ENCODE measurements at places on chromosomes 11 and 22. TPM values are rescaled to one million over a fixed set of nuclear protein-coding genes. Genes with fewer than 3 reads are reported as not detected.

DNA sequence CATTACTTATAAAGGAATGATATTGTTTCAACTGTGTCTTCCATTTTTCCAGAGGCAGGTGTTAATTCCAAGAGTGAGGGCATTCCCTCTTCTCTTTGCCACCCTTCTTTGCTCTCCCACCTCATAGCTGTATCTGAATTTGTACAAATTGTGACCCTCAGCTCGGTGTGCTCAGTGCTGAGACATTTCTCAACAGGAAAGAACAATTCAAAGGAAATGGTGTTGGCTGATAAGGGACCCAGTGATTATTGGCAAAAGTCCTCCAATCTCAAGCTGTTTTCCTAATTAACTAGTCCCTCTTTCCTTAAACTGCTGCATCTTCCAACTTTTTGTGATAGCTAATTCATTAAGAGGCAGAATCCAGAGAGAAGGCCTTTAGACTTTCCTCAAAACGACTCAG is 408.9 kb upstream of the SYN3 start:
- no peak for DNase-seq

DNA sequence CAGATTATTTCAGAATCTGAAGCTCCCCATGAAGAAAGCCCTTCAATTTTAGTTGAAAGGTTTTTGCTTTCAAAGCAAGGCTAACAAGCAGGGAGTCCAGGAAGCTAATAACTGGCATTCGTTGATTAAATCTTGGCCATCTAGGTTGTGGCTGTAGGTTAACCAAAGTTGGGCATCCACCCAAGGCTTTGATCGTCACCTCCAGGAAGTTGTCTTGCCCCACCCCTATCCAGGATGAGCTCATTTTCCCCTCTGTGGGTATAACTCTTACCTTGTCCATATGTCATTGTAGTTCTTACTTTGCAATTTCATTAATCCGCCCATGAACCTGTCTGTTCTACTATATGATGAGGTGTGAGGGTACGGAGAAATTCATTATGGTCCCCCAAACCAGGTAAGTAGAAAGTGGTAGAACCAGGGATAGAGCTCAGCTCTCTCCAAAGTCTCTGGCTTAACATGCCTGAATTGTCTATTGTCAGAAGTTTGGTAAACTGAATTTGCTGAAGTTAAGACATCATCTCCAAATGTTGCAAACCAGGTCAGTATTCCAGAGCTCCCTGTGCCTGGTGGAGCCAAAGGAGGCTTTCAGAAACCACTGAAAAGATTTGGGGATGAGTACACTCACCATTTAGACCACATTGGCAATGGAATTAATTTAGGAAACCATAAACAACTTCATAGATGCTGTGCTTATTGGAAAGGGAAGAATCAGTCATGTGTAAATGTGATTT is 97.1 kb downstream of the CD44 start:
- DNase-seq, result peak; percentile 64

PHF21B gene
- total RNA-seq, result not detected

DNA sequence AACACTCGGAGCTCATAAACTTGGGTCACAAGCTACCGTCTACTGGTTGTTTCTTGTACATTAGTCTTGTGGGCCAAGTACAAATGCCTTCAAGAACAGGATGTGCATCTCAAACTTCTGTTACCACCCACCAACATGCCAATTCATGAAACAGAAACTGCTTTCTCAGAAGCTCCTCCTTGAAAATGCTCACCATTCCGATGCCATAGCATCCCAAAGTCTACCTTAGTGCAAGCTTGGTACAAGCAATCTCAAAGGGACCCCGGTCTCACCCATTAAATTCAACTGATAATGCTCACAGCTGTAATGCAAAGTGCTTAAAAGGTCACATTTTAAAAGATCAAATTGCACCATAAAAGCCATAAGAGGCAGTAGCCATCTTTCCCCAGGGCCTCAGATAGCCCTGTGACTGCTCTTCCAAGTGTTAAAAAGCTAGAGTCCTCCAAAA is 31.8 kb upstream of the CCDC34 start:
- DNase-seq, result no peak

- DNase-seq, result no peak
Observed at GRCh38 chr22:23570681-23571080, 9.4 kb downstream of the IGLL1 start.

SYT9 gene
- 4.3 TPM for total RNA-seq

SART1 gene
- 34.1 TPM for total RNA-seq

DNA sequence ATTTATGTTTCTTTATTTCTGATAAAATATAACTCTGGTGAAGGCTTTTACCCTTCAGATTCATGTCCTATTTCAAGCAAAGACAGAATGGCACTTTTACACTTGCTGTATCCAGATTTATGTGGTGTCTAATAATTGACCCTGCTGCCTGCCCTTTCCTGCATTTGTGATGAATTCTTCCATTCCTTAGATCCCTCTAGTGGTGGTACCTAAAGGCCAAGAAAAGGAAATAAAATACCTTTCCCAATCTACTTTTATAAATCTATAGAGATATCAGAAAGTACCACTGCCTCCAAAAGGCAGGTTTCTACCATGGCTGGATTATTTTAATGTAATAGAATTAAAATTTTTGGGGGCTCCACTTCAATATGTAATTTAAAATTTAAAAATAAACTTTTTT is 34.2 kb downstream of the CCDC81 start:
- DNase-seq, result no peak

DNA sequence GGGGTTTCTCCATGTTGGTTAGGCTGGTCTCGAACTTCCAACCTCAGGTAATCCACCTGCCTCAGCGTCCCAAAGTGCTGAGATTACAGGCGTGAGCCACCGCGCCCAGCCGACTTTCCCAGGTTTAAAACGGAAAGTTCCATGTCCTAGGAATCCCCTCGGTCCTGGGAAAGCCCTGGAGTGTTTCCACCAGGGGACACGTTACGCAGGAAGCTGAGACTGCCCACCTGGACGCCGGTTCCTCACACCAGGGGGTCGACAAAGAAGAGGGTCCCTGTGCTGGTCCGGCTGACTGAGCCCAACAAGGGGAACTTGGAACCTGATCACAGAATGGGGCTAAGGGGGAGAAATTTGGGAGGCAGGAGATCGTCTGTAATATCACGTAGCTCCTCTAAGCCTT is 3.5 kb upstream of the B4GALNT4 start:
- DNase-seq, result peak; percentile 8

DNA sequence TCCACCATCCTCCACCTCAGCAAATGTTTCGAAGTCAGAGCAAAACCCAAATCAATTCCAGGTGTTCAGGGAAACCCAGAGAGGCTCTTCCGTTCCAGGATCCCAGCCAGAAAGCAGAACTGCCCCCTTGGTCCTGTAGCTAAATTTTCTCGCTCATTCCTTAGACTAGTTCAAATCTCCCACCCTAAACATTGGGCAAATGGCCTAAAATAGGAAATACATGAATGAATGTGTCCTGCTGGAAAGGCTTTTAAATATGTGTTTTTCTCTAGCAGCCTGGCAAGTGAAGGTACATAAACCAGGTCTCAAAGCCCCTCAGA is 89.6 kb downstream of the ETS1 start:
- DNase-seq, result no peak

SEPTIN3 gene
- not detected for total RNA-seq

DNA sequence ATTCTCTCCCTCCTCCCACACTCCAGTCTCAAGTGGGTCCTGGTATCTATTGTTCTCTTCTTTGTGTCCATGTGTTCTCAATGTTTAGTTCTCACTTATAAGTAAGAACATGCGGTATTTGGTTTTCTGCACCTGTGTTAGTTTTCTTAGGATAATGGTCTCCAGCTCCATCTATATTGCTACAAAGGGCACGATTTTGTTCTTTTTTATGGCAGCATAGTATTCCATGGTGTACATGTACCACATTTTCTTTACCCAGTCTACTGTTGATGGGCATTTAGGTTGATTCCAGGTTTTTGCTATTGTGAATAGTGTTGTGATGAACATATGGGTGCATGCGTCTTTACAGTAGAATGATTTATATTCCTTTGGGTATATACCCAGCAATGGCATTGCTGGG is 4.2 kb upstream of the INCENP start:
- DNase-seq, result no peak

GRCh38 chr11:33801821-33802193 is 27.5 kb upstream of the FBXO3 start:
- DNase-seq, result no peak

GRCh38 chr11:106161775-106162634 is 84.5 kb downstream of the AASDHPPT start:
- DNase-seq, result no peak

OR5AR1 gene
- total RNA-seq, result not detected

GRCh38 chr11:126518071-126518971 is 162.8 kb downstream of the ST3GAL4 start:
- DNase-seq, result no peak

NR1H3 gene
- 82.9 TPM for total RNA-seq

- DNase-seq, result peak; percentile 84
Observed at GRCh38 chr11:48093795-48094642, 113.7 kb downstream of the PTPRJ start.

GRCh38 chr22:28962042-28962554 is 78.7 kb downstream of the ZNRF3 start:
- DNase-seq, result no peak

DNA sequence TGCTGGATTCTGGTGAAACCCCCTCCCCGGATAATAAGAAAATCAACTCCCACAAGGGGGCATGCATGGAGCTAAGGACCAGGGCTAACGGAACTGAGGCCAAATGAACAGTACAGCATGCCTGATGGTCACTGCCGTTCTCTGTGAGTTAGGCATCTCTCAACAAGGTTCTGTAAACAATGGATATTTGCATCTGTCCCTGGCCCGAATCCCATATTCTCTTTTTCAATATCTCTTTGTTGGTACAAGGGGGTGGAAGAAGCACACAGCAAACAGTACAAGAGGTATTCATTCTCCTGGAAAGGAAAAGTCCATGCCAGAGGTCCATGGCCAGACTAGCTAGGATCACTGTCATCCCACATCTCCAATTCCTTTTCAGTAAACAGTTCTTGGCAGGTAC is 32.2 kb upstream of the APOA1 start:
- no peak for DNase-seq

DNA sequence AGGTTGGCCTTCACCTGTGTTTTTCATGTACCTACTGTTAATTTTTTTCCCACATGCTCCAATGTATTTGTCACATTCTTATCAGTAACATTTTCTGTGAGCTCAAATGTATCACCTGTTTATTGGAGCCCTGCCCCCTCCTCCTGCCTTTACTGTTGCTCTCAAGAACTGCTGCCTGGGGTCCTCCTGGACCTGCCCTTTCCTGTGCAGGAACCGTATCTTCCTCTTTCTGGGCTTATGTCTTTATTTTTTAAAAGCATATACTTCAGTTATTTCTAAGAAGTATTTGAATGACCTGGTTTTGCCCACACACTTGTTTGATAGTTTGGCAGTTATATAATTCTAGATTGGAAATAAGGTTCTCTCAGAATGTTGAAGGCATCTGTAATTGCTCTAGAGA is 5.9 kb downstream of the FAM118B start:
- DNase-seq, result no peak

DNA sequence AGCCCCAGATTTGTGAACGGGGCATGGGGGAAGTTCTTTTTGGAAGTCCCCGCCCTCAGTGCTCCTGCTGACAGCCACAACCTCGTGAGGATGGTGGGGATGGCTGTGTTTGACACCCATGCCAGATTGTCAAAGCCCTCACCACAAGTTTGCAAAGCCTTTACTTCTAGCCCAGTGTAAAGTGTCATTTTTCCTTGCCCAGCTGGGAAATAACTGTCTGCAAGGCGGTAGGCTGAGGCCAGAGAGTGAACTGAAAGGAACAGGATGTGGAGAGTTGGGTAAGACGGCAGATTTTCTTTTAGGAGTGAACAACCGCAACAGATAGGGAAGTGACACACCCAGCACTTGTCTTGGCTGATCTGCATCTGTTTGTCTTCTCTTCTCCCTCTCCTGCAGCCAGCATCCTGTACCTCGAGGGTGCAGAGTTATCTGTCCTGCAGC is 13.6 kb downstream of the IL17RA start:
- no peak for DNase-seq

APLNR gene
- total RNA-seq, result 1.6 TPM

Measured in right lobe of liver (tissue), 6 donors.